ENCODE measurements at places on chromosomes 6 and 20. TPM values are rescaled to one million over a fixed set of nuclear protein-coding genes. Genes with fewer than 3 reads are reported as not detected.

The KDM1B gene
- 35.3 TPM for total RNA-seq

The ATP5F1E gene
- total RNA-seq: 25.3 TPM

The MAS1 gene
- total RNA-seq: 0.09 TPM

The TP53TG5 gene
- total RNA-seq: not detected

The ZC3H12D gene
- 0.36 TPM for total RNA-seq

The SCUBE3 gene
- 2.5 TPM for total RNA-seq

The KIF6 gene
- total RNA-seq: 2.6 TPM

The BTN1A1 gene
- not detected for total RNA-seq

The PRSS35 gene
- 2.4 TPM for total RNA-seq

The PSMF1 gene
- 29.3 TPM for total RNA-seq

The CDKAL1 gene
- total RNA-seq: 32.3 TPM

The PPP1R16B gene
- 13.0 TPM for total RNA-seq

The PPP1R18 gene
- total RNA-seq: 27.9 TPM

The MATN4 gene
- total RNA-seq: not detected

The ZFP57 gene
- not detected for total RNA-seq

The C6orf58 gene
- not detected for total RNA-seq

The PSMB8 gene
- 4.0 TPM for total RNA-seq

The GSTA2 gene
- total RNA-seq: not detected

The PRKN gene
- 11.5 TPM for total RNA-seq

The MEP1A gene
- 0.09 TPM for total RNA-seq

The FOXQ1 gene
- 2.4 TPM for total RNA-seq

The CLPSL2 gene
- not detected for total RNA-seq

The SCRT2 gene
- 2.9 TPM for total RNA-seq

The PRSS16 gene
- total RNA-seq: not detected

The NKX2-2 gene
- 2.4 TPM for total RNA-seq

The SMIM8 gene
- total RNA-seq: 33.8 TPM

The CPNE5 gene
- total RNA-seq: 6.9 TPM

The SPEF1 gene
- total RNA-seq: 1.00 TPM

The FAM217A gene
- total RNA-seq: not detected

The CEBPB gene
- total RNA-seq: 1.7 TPM

The PDE10A gene
- 41.5 TPM for total RNA-seq

The ISM1 gene
- total RNA-seq: 0.54 TPM

The TAP1 gene
- total RNA-seq: 5.3 TPM

The CNKSR3 gene
- total RNA-seq: 1.7 TPM

The IL17A gene
- total RNA-seq: not detected

The TMX4 gene
- total RNA-seq: 33.1 TPM

The LY6G5B gene
- total RNA-seq: 7.3 TPM

The DEFB124 gene
- not detected for total RNA-seq

The MOCS3 gene
- total RNA-seq: 5.5 TPM

The SERPINB1 gene
- 2.9 TPM for total RNA-seq

The KCNG1 gene
- 3.5 TPM for total RNA-seq

The GSTA3 gene
- not detected for total RNA-seq

The SLC17A3 gene
- not detected for total RNA-seq

The DNAH8 gene
- 0.09 TPM for total RNA-seq

The SPATA25 gene
- 2.5 TPM for total RNA-seq

The TREML2 gene
- 0.09 TPM for total RNA-seq

The DDR1 gene
- total RNA-seq: 139 TPM

The FHL5 gene
- 6.4 TPM for total RNA-seq

The ENTPD6 gene
- total RNA-seq: 38.0 TPM

The GPLD1 gene
- 20.4 TPM for total RNA-seq

The HS3ST5 gene
- 7.4 TPM for total RNA-seq

The RIPOR2 gene
- total RNA-seq: 34.9 TPM

The RAET1E gene
- total RNA-seq: not detected

The LAMA2 gene
- total RNA-seq: 30.8 TPM

The CNBD2 gene
- total RNA-seq: 5.2 TPM

The SUMO4 gene
- total RNA-seq: 12.2 TPM
